ENCODE measurements at places on chromosomes 6 and 20. TPM values are rescaled to one million over a fixed set of nuclear protein-coding genes. Genes with fewer than 3 reads are reported as not detected.

DNA sequence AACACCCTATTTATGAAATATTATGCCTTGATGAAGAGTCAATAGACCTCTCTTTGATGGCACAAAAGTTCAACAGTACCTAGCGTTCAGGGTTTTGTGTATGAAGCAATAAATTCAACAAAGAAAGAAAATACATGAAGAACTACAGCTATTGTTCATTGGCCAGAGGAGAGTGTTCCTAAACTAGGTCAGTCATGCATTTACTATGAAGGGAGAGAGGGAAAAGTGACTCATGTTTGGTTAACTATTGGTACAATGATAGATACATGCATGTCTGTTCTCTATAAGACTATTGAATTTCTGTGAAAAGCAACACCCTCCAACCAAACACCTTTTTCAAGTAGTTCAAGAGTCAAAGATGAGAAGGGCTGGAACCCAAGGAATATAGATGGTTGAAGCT lies 50.7 kb downstream of the CLIC5 start:
- H3K27me3 ChIP-seq = no peaks in the 10 kb centered on the region
- no peaks in the 10 kb centered on the region for H3K36me3 ChIP-seq
- DNase-seq = no peak
- no peak overlapping the region for H3K4me3 ChIP-seq

SCUBE3 gene
- polyA plus RNA-seq = 0.02 TPM

GRCh38 chr6:152605941-152606340 lies 31.2 kb downstream of the SYNE1 start:
- no peaks in the 10 kb centered on the region for H3K4me1 ChIP-seq
- H3K4me3 ChIP-seq = no peak overlapping the region
- H3K27me3 ChIP-seq = no peaks in the 10 kb centered on the region
- H3K36me3 ChIP-seq = no peaks in the 10 kb centered on the region

- no peak overlapping the region for H3K27ac ChIP-seq
- DNase-seq = no peak
- H3K36me3 ChIP-seq = no peaks in the 10 kb centered on the region
These were observed 157.7 kb upstream of the MMS22L start for GRCh38 chr6:97440590-97441176.

DNA sequence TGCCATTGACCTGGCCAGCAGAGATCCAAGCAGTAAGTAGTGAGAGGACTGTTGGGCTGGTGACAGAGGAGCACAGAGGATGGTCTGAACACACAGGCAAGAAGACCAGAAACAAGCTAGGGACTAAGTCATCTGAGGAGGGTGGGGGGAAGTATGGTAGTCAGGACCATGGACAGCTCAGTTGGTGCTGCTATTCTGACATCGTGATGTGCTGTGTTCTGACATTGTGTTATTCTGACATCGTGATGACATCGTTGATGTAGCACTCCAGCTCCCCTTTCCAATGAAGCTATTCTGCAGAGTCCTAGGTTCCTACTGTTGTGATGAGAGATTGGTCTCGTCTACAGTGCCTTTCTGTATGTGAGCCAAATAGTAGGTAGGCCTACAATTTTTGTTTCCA lies 28.7 kb downstream of the CFAP206 start:
- H3K4me3 ChIP-seq = no peak overlapping the region
- H3K36me3 ChIP-seq = no peaks in the 10 kb centered on the region
- no peak overlapping the region for H3K27ac ChIP-seq
- no peaks in the 10 kb centered on the region for H3K27me3 ChIP-seq
- H3K4me1 ChIP-seq = no peaks in the 10 kb centered on the region

DNA sequence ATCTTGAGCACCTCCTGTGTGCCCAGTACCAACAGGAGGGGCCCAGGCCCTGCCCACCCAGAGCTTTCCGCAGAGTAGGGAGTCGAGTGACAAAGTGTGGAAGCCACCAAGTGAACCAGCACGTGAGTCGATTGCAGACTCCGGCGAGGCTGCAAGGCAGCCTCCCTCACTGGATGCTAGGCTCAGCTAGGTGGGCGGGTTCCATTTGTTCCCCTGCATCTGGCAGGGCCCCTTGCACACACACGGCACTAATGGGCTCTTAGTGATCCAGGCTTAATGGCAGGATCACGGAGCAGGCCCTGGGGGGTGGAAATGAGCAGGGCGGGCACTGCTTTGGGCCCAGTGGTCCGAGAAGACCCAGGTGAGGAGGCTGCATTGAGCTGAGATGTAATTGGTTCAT lies 140.4 kb downstream of the PHACTR3 start:
- DNase-seq = no peak
- H3K36me3 ChIP-seq = no peaks in the 10 kb centered on the region
- no peak overlapping the region for H3K4me3 ChIP-seq
- no peaks in the 10 kb centered on the region for H3K4me1 ChIP-seq

LY6G6C gene
- not detected for polyA plus RNA-seq

GRCh38 chr6:21455071-21455470 lies 138.5 kb upstream of the SOX4 start:
- no peaks in the 10 kb centered on the region for H3K27me3 ChIP-seq
- no peak overlapping the region for H3K27ac ChIP-seq

GNAS-AS1 gene
- polyA plus RNA-seq = 2.8 TPM

DNA sequence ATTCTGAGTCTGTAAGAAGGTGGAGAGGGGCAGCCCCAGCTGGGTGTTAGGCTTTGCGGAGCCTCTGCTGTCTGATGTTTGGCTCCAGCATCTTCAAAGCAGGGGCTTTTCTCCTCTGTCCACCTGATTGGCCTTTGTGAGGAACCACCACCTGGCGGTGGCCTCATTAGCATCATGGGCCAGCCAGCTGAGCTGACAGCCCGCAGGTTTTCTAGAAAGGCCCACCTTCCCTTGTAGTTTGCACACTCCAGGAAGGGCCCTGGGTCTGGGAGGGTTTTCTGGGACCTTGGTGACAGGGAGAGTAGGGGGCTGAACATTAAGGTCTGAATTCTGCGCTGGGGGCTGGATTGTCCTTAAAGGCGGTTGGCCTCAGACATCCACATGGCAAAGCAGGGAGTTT lies 11.6 kb downstream of the IGF2R start:
- DNase-seq = no peak
- H3K36me3 ChIP-seq = no peaks in the 10 kb centered on the region
- no peak overlapping the region for H3K4me3 ChIP-seq
- H3K27ac ChIP-seq = no peak overlapping the region
- H3K4me1 ChIP-seq = peaks cover 42% of the 10 kb centered on the region

PRICKLE4 gene
- 2.7 TPM for polyA plus RNA-seq

CGA gene
- not detected for polyA plus RNA-seq

VGLL2 gene
- not detected for polyA plus RNA-seq

- no peak overlapping the region for H3K27ac ChIP-seq
- H3K36me3 ChIP-seq = no peaks in the 10 kb centered on the region
- H3K4me3 ChIP-seq = no peak overlapping the region
- H3K27me3 ChIP-seq = no peaks in the 10 kb centered on the region
- no peak for DNase-seq
These were observed 14.9 kb upstream of the BLOC1S5 start for GRCh38 chr6:8079126-8079525.

OR2H1 gene
- not detected for polyA plus RNA-seq

- no peak for DNase-seq
- no peak overlapping the region for H3K4me3 ChIP-seq
- peaks cover 5% of the 10 kb centered on the region for H3K36me3 ChIP-seq
- no peaks in the 10 kb centered on the region for H3K27me3 ChIP-seq
- no peak overlapping the region for H3K27ac ChIP-seq
These were observed 1.5 kb downstream of the WDR27 start for GRCh38 chr6:169700296-169700695.

DNA sequence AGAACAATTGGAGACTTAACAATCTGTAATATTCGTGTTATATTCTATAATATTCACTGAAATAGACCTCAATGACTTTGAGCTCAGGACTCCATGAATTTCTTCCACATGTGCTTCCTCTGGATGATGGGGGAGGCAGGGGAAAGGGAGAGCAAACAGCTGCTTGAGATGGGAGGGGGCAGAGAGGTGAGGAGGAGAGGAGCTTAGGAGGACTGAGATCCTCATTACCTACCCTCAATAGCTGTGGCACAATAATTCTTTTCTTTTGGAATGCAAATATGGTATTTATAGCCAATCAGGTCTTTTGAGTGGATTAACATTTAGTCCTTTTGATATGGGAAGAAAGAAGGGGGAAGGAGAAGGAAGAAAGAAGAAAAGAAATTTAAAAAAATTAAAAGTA lies 64.1 kb upstream of the ZNF217 start:
- H3K36me3 ChIP-seq = no peaks in the 10 kb centered on the region
- no peak for DNase-seq
- no peak overlapping the region for H3K4me3 ChIP-seq
- H3K4me1 ChIP-seq = peaks cover 27% of the 10 kb centered on the region
- no peak overlapping the region for H3K27ac ChIP-seq
- H3K27me3 ChIP-seq = no peaks in the 10 kb centered on the region

DNA sequence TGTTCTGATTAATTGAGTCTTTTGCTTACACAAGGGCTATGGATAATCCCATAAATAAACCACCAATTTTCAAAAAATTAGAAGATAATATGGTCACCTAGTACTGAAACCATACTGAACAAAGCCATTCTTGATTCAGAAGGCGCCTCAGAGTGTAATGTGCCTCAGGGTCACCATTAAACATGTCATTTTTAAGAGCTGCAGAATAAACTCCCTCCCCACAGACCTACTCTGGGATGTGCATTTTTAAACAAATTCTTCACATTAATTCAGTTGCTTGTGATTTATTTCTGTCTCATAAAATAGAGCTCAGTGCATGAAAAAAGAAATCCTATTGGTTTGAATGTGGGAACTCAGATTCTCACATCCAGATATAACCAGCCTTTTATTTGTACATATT lies 202.1 kb upstream of the HEY2 start:
- DNase-seq = no peak
- H3K36me3 ChIP-seq = no peaks in the 10 kb centered on the region
- no peaks in the 10 kb centered on the region for H3K4me1 ChIP-seq
- no peak overlapping the region for H3K27ac ChIP-seq
- H3K4me3 ChIP-seq = no peak overlapping the region
- no peaks in the 10 kb centered on the region for H3K27me3 ChIP-seq

DNA sequence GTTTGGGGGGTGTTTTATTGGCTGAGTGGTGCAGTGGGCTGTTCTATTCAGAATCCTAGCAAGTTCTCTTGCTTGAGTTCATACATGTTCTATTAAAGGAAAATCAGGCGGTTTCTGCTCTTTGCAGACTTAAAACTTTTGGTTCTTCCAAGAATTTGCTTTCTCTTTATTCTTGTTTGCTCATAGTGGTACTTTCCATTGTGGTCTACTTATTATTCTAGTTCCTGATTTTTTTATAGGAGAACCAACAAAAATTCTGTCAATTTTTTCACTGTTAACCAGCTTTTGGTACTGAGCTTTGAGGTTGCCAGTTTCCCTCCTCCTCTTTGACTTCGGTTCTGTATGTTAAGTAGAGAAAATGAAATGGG lies 6.7 kb downstream of the AFDN start:
- no peak overlapping the region for H3K4me3 ChIP-seq
- H3K27me3 ChIP-seq = no peaks in the 10 kb centered on the region
- no peak for DNase-seq
- peaks cover 21% of the 10 kb centered on the region for H3K4me1 ChIP-seq
- H3K36me3 ChIP-seq = no peaks in the 10 kb centered on the region
- H3K27ac ChIP-seq = no peak overlapping the region

SLPI gene
- 27.3 TPM for polyA plus RNA-seq

COL20A1 gene
- not detected for polyA plus RNA-seq

GRCh38 chr20:50744143-50744792 lies 12.9 kb downstream of the PARD6B start:
- no peaks in the 10 kb centered on the region for H3K36me3 ChIP-seq
- no peak for DNase-seq
- H3K27ac ChIP-seq = peak overlapping the region; percentile 81

- H3K4me1 ChIP-seq = no peaks in the 10 kb centered on the region
- H3K27me3 ChIP-seq = no peaks in the 10 kb centered on the region
- H3K4me3 ChIP-seq = no peak overlapping the region
- no peak for DNase-seq
- no peak overlapping the region for H3K27ac ChIP-seq
These were observed 16.7 kb upstream of the KHDC1L start for GRCh38 chr6:73242001-73242400.

GRCh38 chr6:125077453-125077852 lies 76.1 kb upstream of the TPD52L1 start:
- no peak overlapping the region for H3K4me3 ChIP-seq
- H3K36me3 ChIP-seq = no peaks in the 10 kb centered on the region
- no peaks in the 10 kb centered on the region for H3K27me3 ChIP-seq

- DNase-seq = no peak
- H3K36me3 ChIP-seq = no peaks in the 10 kb centered on the region
- H3K4me1 ChIP-seq = no peaks in the 10 kb centered on the region
- H3K27ac ChIP-seq = no peak overlapping the region
- H3K27me3 ChIP-seq = no peaks in the 10 kb centered on the region
These were observed 91.5 kb downstream of the RIMS1 start for GRCh38 chr6:71977884-71978283.

DNA sequence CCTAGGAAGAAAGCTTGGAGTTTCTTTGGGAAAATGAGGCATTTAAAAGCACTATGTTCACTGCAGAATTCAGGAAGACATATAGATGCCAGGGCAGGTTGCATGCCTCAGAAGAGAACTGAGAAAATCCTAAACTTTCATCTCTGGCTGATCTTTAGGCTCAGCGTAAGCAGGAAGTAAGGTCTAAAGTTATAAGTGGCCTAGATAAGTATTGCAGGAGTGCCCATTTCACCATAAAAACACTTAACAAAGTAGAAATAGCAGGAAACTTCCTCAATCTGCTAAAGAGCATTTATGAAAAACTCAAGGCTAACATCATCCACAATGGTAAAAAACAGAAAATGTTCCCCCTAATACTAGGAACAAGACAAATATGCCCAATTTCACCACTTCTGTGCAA lies 320.3 kb downstream of the BMP2 start:
- no peaks in the 10 kb centered on the region for H3K27me3 ChIP-seq
- no peaks in the 10 kb centered on the region for H3K4me1 ChIP-seq
- H3K4me3 ChIP-seq = no peak overlapping the region
- H3K36me3 ChIP-seq = no peaks in the 10 kb centered on the region
- no peak for DNase-seq
- H3K27ac ChIP-seq = no peak overlapping the region

DNA sequence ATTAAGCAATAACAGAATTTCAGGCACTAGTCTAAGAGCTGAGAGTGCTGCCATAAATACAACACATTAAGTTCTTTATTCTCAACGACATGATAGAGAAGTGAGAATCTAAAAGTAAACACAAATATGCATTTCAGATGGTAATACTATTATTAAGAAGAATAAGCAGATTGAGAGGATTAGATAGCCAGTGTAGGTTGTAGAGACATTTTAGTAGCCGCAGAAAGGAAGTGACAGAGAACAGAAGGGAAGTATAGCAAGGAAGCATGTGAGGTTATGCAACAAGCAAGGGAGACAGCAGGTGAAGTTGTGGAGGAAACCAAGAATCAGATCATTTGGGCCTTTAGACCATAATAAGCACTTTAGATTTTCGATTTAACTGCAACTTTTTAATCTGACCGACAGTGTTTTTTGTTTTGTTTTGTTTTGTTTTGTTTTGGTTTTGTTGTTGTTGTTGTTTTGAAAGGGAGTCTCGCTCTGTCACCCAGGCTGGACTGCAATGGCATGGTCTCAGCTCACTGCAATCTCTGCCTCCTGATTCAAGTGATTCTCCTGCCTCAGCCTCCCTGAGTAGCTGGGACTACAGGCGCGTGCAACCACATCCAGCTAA lies 737.0 kb upstream of the ADGRB3 start:
- H3K4me3 ChIP-seq = no peak overlapping the region
- H3K4me1 ChIP-seq = no peaks in the 10 kb centered on the region
- no peak overlapping the region for H3K27ac ChIP-seq
- no peak for DNase-seq

- H3K27me3 ChIP-seq = no peaks in the 10 kb centered on the region
- no peak overlapping the region for H3K27ac ChIP-seq
- DNase-seq = no peak
- no peak overlapping the region for H3K4me3 ChIP-seq
- H3K36me3 ChIP-seq = no peaks in the 10 kb centered on the region
These were observed 107.3 kb downstream of the SLX4IP start for GRCh38 chr20:10542442-10542841.

GRCh38 chr6:118562959-118563358 lies 14.9 kb downstream of the PLN start:
- H3K4me3 ChIP-seq = no peak overlapping the region
- no peak overlapping the region for H3K27ac ChIP-seq
- no peaks in the 10 kb centered on the region for H3K27me3 ChIP-seq
- no peak for DNase-seq

NMBR gene
- not detected for polyA plus RNA-seq
